Suppressor macrophage (primary cell): ENCODE measurements at places on chromosomes 6 and 20.

DNA sequence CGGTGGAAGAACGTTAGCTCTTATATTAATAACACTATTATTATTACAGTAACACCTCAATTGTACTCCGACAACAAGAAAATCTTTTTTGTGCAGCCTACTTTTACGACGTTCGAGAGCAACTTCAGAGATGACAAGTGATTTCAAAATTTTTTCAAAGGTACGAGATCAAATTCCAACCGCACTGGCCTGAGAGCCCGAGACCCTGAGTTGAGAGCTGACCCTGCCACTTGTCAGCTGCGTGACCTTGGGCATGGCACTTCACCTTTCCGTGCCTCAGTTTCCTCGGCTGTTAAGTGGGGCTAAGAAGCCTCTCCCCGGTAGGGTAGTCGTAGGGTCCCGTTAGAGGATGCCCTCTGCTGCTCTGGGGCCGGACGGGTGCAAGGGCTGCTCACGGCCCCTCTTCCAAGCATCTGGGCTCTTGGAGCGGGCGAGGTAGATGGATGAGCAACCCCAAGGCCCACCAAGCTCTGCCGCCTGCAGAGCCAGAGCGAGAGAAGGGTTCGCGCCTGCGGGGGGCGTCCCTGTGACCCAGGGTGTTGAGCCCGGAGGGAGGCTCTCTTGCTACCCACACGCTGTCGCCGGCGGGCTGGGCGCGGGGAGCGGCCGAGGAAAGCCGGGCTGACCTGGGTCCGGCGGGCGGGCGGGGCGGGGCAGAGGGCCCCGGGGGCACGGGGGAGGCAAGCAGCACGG is 510 bp downstream of the NDRG3 start:
- DNase-seq, result peak; percentile 58

DNA sequence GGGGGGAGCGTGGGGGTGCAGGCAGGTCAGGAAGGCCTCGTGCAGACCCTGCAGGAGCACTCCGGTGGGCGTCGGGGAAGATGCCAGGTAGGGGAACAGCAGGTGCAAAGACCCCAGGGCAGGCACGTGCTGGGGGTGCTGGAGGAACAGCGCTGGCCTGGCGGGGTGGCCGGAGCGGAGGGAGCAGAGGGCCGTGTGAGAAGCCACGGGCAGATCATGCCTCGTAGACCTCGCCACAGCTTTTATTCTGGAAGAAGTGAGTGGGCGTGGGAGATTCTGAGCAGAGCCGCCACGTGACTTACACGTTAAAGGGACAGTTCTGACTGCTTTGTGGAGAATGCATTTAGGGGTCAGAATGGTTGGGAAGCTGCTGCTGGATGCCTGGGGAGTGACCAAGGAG is 9.3 kb downstream of the NTSR1 start:
- no peak for DNase-seq

DNA sequence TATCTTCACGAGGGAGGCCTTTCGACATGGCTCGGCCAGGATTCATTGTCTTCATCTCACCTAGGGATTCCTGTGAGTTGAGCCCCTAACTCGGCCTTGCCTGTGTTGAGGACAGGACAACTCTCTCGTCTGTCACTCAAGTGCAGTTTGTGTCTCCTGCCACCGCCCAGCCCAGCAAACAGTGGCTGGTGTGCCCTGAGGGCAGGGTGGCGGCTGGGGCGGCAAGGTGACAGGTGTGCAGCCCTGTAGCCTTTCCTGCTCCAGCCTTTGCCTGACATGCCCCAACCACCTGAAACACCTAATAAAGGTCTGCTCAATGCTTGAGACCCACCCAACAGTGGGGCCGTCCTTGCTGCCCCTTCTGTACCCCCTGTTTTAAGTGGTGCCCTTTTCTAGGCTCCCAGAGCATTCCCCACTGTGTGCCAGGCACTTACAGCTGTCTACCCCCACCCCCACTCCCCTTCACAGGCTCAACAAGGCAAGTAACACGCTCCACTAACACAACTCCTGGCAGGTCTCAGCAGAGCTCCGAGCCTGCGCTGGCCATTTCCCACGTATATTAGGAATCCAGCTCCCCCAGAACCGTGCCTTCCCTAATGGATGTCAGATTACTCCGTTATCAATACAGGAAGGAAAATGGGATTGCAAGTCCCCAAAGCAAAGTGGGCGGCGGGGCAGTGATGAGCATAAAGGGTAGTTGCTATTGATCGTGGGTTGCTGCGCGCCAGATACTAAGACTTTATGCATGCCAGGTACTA is 17.7 kb downstream of the GFRA4 start:
- DNase-seq, result no peak

DNA sequence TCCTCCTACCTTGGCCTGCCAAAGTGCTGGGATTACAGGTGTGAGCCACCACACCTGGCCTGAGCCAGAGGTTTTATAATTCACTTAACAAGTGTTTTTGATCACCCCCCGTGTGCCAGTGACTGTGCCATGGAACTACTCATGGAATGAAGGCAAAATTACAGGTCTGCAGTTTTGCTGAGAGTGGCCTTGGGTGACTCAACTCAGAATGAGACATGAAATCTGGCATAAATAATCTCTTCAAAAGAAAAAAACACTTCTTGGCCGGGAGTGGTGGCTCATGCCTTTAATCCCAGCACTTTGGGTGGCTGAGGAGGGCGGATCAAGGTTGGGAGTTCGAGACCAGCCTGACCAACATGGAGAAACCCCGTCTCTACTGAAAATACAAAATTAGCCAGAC is 166.9 kb upstream of the SALL4 start:
- DNase-seq, result no peak

DNA sequence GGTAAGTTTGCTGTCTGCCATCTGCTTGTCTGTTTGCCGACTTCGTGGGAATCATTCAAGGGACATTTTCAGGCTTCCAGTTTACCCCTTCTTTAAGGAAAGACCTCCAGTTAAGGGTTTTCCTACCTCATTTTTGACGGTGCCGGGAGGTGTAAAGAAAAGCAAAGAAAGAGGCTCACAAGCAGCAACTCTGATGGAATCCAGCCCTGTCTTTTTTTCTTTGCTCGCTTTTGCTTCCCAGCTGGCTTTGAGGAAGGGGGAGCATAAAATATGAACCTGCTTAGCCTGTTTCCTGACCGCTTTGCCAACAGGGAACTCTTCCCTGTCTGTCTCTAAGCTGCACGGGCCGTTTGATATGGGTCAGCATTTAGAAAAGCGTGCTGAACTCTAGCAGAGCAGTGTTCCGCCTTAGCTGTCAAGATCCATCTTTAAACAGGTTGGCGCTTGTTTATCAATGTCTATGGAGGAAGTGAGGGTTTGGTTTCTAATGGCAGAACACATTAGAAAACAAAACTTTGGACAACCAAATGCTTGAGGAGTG is 13.8 kb downstream of the SYTL3 start:
- no peak for DNase-seq

DNA sequence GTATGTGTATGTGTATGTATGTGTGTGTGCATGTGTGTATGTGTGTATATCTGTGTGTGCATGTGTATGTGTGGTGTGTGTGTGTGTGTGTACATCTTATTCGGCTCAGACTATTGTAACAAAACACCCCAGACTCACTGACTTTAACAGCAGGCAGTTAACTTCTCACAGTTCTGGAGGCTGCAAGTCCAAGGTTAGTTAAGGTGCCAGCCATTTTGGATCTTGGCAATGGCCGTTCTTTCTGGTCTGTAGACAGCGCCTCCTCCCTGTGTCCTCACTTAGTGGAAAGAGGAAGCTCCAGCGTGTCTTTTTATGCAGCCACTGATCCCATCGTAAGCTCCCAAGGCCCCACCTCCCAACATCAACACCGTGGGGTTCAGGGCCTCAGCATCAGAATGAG is 128.3 kb upstream of the THBS2 start:
- DNase-seq, result no peak

GRCh38 chr20:57315976-57316480 is 13.6 kb upstream of the SPO11 start:
- DNase-seq, result no peak

DNA sequence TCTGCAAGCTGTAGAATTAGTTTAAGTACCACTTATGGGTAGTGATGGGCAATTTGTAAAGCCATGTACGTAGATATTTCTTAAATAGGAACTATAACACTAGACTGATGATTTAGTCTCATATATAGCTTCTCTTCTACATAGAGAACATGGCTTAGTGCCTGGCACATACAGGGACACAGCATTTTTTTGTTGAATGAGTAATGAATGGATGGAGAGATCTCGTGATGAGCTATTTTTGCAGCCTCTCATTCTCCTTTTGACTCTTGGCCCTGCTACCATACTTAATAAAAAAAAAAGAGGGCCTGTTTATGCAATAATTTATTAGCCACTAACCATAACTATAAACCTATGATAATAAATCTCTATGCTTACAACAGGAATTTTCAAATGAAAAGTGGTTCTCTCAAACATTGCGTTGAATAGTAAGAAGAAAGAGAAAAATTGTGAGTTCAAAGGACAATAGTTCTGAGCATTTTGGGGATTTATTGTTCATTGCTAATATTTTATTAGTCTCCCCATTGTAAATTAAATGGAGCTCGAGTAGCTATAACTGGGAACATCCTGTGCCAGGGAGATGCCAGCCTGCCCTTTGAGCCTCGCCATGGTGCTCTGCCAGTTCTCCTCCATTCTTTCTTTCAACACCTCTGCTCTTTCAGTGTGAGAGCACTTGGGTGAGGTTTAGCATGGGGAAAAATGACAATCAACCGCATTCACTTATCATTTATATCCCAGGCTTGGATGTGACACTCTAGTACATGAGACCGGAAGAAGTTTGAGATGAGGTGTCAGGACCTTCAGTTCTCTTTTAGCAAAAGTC is 14.7 kb upstream of the RCAN2 start:
- DNase-seq, result no peak
